ENCODE measurements at places on chromosomes 5 and 9.

GRCh38 chr9:117747386-117747970 is 43.3 kb downstream of the TLR4 start:
- peak; percentile 57 for DNase-seq

DNA sequence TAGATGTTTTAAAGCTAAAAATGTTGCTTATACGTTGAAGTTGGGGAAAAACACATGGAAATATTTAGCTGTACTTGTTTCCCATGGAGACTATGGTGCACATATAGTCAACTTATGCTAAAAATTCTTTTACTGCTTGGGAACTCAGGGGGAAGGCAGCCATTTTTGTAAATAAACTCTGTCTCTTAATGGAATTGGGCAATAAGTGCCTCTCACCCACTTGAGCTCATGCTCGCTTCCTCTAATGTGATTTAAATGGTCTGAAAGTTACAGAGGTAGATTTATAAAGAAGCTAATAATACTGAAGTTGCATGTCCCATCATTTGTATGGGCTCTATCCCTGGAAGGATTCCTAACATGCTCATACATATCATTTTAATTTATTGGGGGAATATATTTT is 523.8 kb downstream of the RASEF start:
- DNase-seq, result peak; percentile 11

- peak; percentile 83 for DNase-seq
Measured at GRCh38 chr5:67315082-67315989, 118.7 kb upstream of the CD180 start.

DNA sequence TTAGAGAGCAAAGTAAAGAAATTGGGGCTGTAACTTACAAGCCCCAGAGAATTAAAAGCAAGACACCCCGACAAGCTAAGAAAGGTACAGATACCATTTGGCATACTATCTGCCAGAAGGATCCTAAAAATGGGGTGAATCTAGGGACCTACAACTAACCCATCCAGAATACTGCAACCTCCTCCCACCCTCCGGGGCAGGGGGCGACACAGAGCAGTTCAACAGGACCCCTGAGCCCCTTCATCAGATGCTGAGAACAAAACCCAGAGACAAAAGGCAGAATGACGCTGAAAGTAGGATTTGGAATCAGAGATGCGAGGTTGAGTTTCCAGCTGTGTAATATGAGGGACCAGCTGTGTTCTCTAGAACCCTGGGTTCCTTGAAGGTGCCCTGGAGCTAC is 71.2 kb downstream of the EPB41L4B start:
- DNase-seq, result no peak

GRCh38 chr5:171598641-171599152 is 179.2 kb downstream of the FGF18 start:
- no peak for DNase-seq

- no peak for DNase-seq
Measured at GRCh38 chr9:112761912-112762655, 11.5 kb downstream of the SNX30 start.

DNA sequence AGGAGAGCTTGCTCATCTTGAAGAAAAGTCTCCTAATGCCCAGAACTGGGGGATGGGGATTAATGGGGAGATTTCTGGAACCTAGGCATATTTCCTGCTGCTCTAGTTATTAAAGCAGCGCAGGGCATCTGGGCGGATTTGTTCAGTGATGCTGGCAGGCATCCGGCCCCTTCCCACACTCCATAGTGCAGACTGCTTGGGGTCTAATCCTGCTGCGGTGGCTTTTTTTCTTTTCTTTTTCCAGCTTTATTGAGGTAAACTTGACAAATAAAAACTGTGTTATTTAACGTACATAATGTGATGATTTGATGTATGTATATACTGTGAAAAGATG is 30.7 kb downstream of the PPARGC1B start:
- no peak for DNase-seq

Measured in lung microvascular endothelial cell (primary cell).